ENCODE measurements at places on chromosomes 2 and 18. TPM values are rescaled to one million over a fixed set of nuclear protein-coding genes. Genes with fewer than 3 reads are reported as not detected.

GRCh38 chr2:233287871-233288270 lies 19.7 kb upstream of the SAG start:
- DNase-seq, result no peak
- no peaks in the 10 kb centered on the region for H3K4me1 ChIP-seq
- H3K36me3 ChIP-seq, result no peaks in the 10 kb centered on the region

ALK gene
- total RNA-seq, result 0.06 TPM

GRCh38 chr18:48017635-48018034 lies 87.2 kb upstream of the SMAD2 start:
- no peaks in the 10 kb centered on the region for H3K36me3 ChIP-seq
- no peak overlapping the region for H3K4me3 ChIP-seq
- no peaks in the 10 kb centered on the region for H3K27me3 ChIP-seq
- DNase-seq, result no peak

- DNase-seq, result no peak
- no peak overlapping the region for H3K27ac ChIP-seq
- H3K4me3 ChIP-seq, result no peak overlapping the region
Observed at GRCh38 chr18:46624127-46624526, 32.9 kb downstream of the LOXHD1 start.

GRCh38 chr2:40118622-40119021 lies 333.3 kb downstream of the SLC8A1 start:
- no peaks in the 10 kb centered on the region for H3K4me1 ChIP-seq
- H3K4me3 ChIP-seq, result no peak overlapping the region
- no peak overlapping the region for H3K27ac ChIP-seq
- DNase-seq, result no peak

SLC40A1 gene
- total RNA-seq, result 252 TPM

- DNase-seq, result no peak
- no peaks in the 10 kb centered on the region for H3K4me1 ChIP-seq
- no peak overlapping the region for H3K27ac ChIP-seq
- H3K4me3 ChIP-seq, result peak overlapping the region; percentile 27
- no peaks in the 10 kb centered on the region for H3K36me3 ChIP-seq
Observed at GRCh38 chr2:114661971-114662939, 219.8 kb downstream of the DPP10 start.

Data from uterus (tissue), 4 donors.